Uterus (tissue), 4 donors: ENCODE measurements at places on chromosomes 7 and 10. TPM values are rescaled to one million over a fixed set of nuclear protein-coding genes. Genes with fewer than 3 reads are reported as not detected.

Gene TMEM168
- total RNA-seq, result 10.3 TPM

Gene GIMAP6
- 37.3 TPM for total RNA-seq

Gene SLF2
- 102 TPM for total RNA-seq

Gene GRID2IP
- 0.49 TPM for total RNA-seq
